ENCODE measurements at places on chromosomes 1 and 21. TPM values are rescaled to one million over a fixed set of nuclear protein-coding genes. Genes with fewer than 3 reads are reported as not detected.

PRMT2 gene
- 137 TPM for total RNA-seq

- H3K4me1 ChIP-seq, result peaks cover 12% of the 10 kb centered on the region
- no peak for DNase-seq
- no peak overlapping the region for H3K4me3 ChIP-seq
- peaks cover 5% of the 10 kb centered on the region for H3K27me3 ChIP-seq
- H3K36me3 ChIP-seq, result peaks cover 6% of the 10 kb centered on the region
Measured at GRCh38 chr1:91846007-91846638, 39.8 kb downstream of the TGFBR3 start.

- no peak overlapping the region for H3K27ac ChIP-seq
- no peaks in the 10 kb centered on the region for H3K27me3 ChIP-seq
- no peak for DNase-seq
Measured at GRCh38 chr1:103025858-103026409, 82.4 kb downstream of the COL11A1 start.

GRCh38 chr1:10228528-10228927 lies 18.2 kb downstream of the KIF1B start:
- H3K36me3 ChIP-seq, result no peaks in the 10 kb centered on the region
- no peaks in the 10 kb centered on the region for H3K4me1 ChIP-seq
- no peak overlapping the region for H3K4me3 ChIP-seq

- H3K27me3 ChIP-seq, result peaks cover 25% of the 10 kb centered on the region
- no peak overlapping the region for H3K4me3 ChIP-seq
- no peaks in the 10 kb centered on the region for H3K4me1 ChIP-seq
- no peaks in the 10 kb centered on the region for H3K36me3 ChIP-seq
Measured at GRCh38 chr1:172955161-172955815, 95.5 kb downstream of the TNFSF18 start.
